ENCODE measurements at places on chromosomes 4 and X.
A peak's percentile ranks its signal among the peaks of the same experiment; 100 is the strongest.

DNA sequence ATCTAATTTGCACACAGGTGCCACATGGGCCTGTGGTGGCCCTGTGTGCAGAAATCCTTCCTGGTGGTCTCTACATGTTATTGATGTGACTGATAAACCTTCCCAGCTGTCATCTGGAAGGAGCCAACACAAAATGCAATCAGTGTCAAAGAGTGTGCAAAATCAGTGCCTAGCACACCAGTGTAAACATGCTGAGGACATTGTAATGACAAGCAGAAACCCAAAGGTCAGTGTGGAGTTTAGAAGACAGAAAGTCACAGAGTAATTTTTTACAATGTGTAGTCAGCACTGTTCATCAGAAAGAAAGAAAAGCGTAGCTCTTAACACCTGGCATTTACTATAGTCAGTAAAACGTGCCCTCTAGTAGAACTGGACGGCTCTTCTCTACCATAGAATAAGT, 50.3 kb downstream of the PHKA2 start:
- peaks cover 13% of the 10 kb centered on the region for H3K36me3 ChIP-seq
- no peak for DNase-seq
- no peak overlapping the region for H3K4me3 ChIP-seq
- no peak overlapping the region for H3K27ac ChIP-seq
- H3K4me1 ChIP-seq = no peaks in the 10 kb centered on the region

GRCh38 chrX:19624739-19625138, 109.4 kb upstream of the MAP3K15 start:
- no peak for DNase-seq
- no peak overlapping the region for H3K4me3 ChIP-seq
- H3K27me3 ChIP-seq = no peaks in the 10 kb centered on the region
- peak overlapping the region; percentile 7 for H3K27ac ChIP-seq
- peaks cover 50% of the 10 kb centered on the region for H3K4me1 ChIP-seq

GRCh38 chrX:404656-405055, 17.9 kb upstream of the PPP2R3B start:
- H3K36me3 ChIP-seq = peaks cover 6% of the 10 kb centered on the region
- no peak for DNase-seq
- H3K27me3 ChIP-seq = no peaks in the 10 kb centered on the region
- no peak overlapping the region for H3K27ac ChIP-seq
- H3K4me1 ChIP-seq = no peaks in the 10 kb centered on the region

- H3K36me3 ChIP-seq = no peaks in the 10 kb centered on the region
- H3K27me3 ChIP-seq = peaks cover 9% of the 10 kb centered on the region
- peaks cover 3% of the 10 kb centered on the region for H3K4me1 ChIP-seq
- no peak overlapping the region for H3K27ac ChIP-seq
These were observed 28.4 kb upstream of the SULT1E1 start for GRCh38 chr4:69888336-69888735.

DNA sequence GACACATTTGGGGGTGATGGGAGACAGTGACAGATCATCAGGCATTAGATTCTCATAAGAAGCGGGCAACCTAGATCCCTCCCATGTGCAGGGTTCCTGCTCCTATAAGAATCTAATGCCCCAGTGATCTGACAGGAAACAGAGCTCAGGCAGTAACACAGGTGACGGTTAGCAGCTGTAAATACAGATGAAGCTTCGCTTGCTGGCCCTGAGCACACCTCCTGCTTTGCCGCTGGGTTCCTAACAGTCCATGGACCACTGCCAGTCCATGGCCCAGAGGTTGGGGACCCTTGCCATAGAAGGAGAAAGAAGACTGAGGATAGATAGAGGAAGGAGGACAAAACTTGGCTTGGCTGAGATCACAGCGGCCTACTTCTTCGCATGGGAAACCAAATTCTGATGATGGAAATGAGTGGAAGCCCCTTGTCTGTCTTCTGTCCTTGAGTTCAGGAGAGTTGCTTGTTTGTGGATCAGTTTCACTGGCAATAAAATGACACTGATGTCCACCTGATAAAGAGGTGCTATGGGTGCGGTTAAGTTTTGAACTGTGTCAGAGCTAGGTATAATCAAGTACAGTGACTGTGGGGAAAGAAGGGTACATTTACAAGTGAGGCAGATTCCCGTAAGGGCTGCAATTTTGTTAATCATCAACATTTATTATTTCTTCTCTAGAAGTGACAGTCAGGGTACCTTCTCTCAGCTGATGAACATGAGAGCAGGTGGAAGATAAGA, 1.7 kb upstream of the TIFA start:
- DNase-seq = no peak
- peaks cover 19% of the 10 kb centered on the region for H3K36me3 ChIP-seq
- H3K4me3 ChIP-seq = peak overlapping the region; percentile 27
- H3K27ac ChIP-seq = peak overlapping the region; percentile 90

- H3K27ac ChIP-seq = peak overlapping the region; percentile 95
- peak overlapping the region; percentile 93 for H3K4me3 ChIP-seq
- peaks cover 37% of the 10 kb centered on the region for H3K4me1 ChIP-seq
- H3K36me3 ChIP-seq = peaks cover 52% of the 10 kb centered on the region
- DNase-seq = peak; percentile 65
- no peaks in the 10 kb centered on the region for H3K27me3 ChIP-seq
These were observed 1.7 kb downstream of the PLAC8 start for GRCh38 chr4:83112678-83113428.

- no peak overlapping the region for H3K27ac ChIP-seq
- H3K4me3 ChIP-seq = no peak overlapping the region
- no peak for DNase-seq
- peaks cover 4% of the 10 kb centered on the region for H3K27me3 ChIP-seq
These were observed 207.7 kb downstream of the MGST2 start for GRCh38 chr4:139873111-139873860.

- H3K4me3 ChIP-seq = no peak overlapping the region
- no peak for DNase-seq
- H3K4me1 ChIP-seq = no peaks in the 10 kb centered on the region
- no peak overlapping the region for H3K27ac ChIP-seq
These were observed 103.6 kb downstream of the UCHL1 start for GRCh38 chr4:41360214-41360920.

DNA sequence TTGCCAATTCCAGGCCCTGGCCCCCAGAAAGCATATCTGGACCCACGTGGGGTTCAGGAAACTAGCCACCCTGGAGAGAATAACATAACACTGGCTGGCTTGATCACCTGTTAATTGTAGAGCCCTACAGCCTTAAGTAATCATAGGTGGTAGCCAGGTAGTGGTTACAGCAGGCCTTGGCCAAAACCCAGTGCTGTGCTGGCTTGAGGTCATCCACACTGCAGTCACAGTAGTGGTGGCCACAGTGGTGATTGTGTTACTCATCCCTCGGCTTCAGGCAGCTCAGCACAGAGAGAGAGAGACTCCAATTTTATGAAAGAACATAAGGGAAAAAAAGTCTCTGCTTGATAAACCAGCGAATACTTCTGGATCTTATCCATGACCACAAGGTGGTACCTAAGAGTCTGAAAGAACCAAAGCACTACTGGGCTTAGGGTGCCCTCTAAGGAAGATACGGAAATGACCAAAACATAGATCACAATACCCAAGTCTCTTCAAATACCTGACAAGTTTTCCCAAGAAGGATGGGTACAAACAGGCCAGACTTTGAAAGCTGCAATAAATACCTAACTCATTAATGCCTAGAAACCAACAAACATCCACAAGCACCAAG, 46.6 kb upstream of the CDX4 start:
- H3K4me1 ChIP-seq = no peaks in the 10 kb centered on the region
- H3K4me3 ChIP-seq = no peak overlapping the region
- H3K36me3 ChIP-seq = no peaks in the 10 kb centered on the region
- H3K27me3 ChIP-seq = no peaks in the 10 kb centered on the region
- no peak overlapping the region for H3K27ac ChIP-seq
- DNase-seq = no peak

DNA sequence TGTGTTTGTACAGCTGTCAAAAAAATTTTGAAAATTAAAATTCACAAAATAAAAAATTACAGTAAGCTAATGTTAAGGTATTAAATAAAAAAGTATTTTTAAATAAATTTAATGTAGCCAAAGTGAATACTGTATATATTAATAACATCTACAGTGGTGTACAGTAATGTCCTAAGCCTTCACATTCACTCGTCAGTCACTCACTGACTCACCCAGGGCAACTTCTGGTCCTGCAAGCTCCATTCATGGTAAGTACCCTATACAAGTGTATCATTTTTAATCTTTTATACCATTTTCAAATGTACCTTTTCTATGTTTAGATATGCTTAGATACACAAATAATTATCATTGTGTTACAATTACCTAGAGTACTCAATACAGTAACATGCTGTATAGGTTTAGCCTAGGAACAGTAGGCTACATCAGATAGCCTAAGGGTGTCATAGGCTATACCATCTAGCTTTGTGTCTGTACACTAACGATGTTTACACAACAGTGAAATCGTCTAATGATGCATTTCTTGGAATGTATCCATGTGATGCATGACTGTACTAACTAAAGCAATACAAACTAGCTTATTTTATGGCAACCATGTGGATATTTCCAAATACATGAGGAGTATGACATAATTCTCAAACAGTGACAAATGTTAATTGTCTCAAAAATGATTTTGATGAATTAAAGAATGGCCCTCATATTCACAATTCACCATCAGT, 13.7 kb downstream of the DDX60 start:
- DNase-seq = no peak
- no peaks in the 10 kb centered on the region for H3K27me3 ChIP-seq
- H3K27ac ChIP-seq = no peak overlapping the region
- H3K36me3 ChIP-seq = peaks cover 57% of the 10 kb centered on the region
- H3K4me3 ChIP-seq = no peak overlapping the region

- H3K27me3 ChIP-seq = peaks cover 8% of the 10 kb centered on the region
- no peaks in the 10 kb centered on the region for H3K4me1 ChIP-seq
- no peak for DNase-seq
- H3K36me3 ChIP-seq = no peaks in the 10 kb centered on the region
- no peak overlapping the region for H3K27ac ChIP-seq
These were observed 307.3 kb downstream of the RAPGEF2 start for GRCh38 chr4:159410076-159410777.

DNA sequence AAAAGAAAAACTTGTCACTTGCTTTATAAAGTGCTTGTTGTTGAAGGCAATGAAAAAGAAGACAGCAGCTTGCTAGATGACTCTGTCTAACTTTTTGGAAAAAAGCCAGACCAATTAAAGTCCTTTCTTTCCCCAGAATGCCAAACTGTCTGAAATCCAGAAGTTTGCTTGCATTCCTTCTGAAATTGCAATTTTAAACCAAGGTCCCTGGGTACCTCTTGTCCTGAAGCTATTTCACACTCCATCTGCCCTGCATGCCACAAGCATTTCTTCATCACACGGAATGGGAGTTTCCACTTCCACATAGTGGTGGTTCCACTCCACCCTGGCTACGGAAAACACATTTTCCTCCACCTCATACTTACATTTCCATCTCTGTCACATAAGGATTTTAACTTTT, 101.0 kb downstream of the PAPSS1 start:
- no peak overlapping the region for H3K4me3 ChIP-seq
- DNase-seq = no peak
- no peak overlapping the region for H3K27ac ChIP-seq
